IPS DF 6.9 (cell line): ENCODE measurements at places on chromosomes 7 and 10.

GRCh38 chr7:55209366-55209765, 155.8 kb upstream of the LANCL2 start:
- no peak for DNase-seq

DNA sequence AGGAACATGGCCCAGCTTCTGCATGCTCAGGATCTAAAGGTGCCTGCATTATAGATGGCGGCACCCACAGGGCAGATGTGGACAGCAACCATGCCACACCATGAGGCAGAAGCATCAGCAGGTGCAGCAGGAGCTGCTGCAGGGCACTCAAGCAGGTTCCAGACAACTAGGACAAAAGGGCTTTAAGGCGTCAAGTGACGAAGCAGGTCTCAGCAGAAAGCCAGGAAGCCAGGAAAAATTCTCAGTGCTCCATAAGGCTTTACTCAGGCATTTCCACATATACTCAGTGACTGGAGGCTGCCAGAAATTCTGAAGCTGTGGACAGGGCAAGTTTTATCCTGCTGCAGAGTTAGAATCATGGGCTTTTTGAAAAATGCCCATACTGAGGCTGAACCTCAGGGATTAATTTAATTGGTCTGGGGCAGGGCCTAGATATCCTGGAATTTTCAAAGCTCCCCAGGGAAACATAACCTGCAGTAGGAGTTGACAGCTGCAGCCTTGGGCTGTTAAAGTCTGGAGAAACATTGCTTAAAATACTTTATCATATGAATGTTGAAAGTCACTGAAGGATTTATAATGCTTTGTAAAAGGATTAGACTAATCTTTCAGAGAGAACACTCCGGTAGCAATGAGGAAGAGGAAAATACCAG, 68.1 kb upstream of the RNF148 start:
- DNase-seq = no peak

- DNase-seq = no peak
Measured at GRCh38 chr7:5693529-5693928, 87.9 kb downstream of the RNF216 start.

GRCh38 chr10:129678186-129678585, 211.1 kb downstream of the MGMT start:
- DNase-seq = no peak

- DNase-seq = no peak
Measured at GRCh38 chr7:63953181-63953580, 45.5 kb upstream of the ZNF722 start.

GRCh38 chr7:157523766-157524421, 187.1 kb downstream of the DNAJB6 start:
- DNase-seq = no peak

GRCh38 chr10:105658696-105659095, 1017.6 kb downstream of the SORCS3 start:
- DNase-seq = no peak

- DNase-seq = no peak
Measured at GRCh38 chr10:124564881-124565280, 103.3 kb downstream of the LHPP start.

- DNase-seq = no peak
Measured at GRCh38 chr10:96863922-96864543, 31.9 kb downstream of the LCOR start.

DNA sequence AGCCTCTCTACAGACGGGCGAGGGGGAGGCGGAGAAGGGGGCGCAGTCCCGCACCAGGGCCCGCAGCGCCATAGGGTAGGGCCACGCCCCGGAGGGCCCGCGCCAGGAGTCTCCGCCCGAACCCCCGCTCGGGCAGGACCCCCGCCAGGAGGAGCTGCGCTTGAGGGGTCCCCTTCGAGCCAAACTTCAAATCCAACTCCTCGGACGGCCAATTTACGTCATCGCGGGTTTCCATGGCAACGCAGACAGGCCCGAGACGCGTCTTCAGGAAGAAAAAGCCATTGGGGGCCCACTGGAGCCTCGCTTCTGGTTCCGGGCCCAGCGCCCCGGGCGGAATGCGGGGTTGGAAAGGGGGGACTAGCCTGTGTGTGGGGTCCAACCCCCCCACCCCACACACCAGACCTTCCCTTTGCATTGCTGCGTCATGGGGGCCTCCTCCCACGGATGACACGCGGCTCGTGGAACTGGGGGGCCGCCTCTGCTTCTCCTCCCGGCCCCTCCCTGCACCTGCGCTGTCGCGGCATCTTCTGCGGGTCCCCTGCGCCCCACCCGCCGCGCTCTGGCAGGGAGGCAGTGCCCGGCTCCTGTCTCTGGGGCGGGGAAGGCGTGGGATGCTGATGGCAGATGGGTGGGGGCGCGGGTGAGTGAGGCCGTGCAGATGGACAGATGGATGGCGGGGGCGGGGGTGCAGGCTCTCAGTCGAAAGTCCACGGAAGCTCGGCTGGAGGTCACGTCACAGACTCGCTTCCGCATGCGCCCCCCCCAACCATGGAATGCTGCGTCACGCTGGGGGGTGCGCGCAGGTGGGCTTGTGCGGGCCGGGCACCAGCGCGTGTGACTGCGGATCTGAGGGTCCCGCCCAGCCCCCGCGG, 1.2 kb downstream of the CALY start:
- no peak for DNase-seq

- no peak for DNase-seq
Measured at GRCh38 chr10:92615515-92615914, 22.6 kb downstream of the KIF11 start.

DNA sequence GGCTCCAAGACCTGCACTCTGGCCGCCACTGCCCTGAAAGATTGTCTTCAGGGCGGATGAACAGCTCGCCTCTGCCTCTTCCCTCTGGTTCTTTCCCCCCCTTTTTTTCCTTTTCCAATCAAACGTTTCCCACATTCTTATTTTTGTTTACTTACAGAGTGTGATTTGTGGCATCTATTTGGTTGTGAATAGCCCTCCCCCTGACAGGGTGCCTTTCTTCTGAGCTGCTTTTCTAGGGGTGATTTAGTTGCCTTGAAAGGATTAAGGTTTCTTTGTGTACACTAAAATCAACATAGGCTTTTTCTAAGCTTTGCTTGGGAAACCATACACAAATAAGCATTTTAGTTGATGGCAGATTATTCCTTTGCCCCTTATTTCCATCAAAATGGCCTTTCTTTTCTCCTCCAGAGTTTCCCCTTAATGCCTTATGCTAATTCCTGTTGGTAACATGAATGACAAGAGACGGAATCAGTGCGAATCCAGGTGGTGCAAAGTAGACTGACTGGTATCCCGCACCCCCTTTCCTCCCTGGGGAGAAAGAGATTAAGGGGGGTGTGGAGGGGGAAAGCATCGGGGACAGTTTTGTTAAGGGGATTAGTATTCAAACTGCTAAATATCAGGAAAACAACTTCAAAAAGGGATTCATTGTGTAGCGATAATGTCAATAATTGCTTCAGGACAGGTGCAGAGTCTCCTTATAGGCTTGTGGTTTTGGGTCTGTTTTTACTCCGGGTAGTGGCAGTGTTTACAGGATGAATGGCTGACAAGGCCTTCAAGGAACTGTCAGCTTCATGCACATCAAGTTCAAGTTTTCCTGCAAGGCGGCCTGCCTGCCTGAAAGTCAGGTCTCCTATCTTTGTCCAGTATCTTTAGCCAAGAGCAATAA, 431.6 kb upstream of the GALNT17 start:
- DNase-seq = peak; percentile 55

GRCh38 chr10:123165445-123166072, 11.4 kb downstream of the BUB3 start:
- no peak for DNase-seq

GRCh38 chr7:75716992-75717626, 21.6 kb downstream of the HIP1 start:
- DNase-seq = no peak

DNA sequence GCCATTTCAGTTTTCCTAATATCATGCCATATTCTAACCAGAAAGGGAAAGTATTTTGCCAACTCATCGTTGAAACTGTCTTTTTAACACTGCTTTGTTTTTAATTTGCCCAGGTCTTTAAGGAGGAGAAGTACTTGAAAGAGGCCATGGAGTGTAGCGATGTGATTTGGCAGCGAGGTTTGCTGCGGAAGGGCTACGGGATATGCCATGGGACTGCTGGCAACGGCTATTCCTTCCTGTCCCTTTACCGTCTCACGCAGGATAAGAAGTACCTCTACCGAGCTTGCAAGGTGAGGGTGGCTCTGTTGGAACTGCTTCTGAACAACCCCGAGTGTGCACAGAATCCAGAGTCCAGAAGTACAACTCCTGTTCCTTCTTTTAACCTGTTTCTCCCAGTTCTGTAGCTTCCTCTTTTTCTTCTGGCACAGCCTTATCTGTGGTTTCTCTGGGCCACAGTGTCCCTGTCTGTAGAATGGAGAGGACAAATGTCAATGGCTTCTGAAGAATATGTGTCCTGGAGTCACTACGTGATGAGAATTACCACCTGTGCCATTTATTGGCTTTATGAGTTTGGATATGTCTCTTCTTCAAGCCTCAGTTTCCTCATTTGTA, 60.1 kb downstream of the LANCL2 start:
- no peak for DNase-seq

- no peak for DNase-seq
Measured at GRCh38 chr7:123738808-123739207, 10.0 kb downstream of the WASL start.
